ENCODE measurements at places on chromosomes 7 and 10.

GRCh38 chr10:47112612-47113011 lies 187.4 kb upstream of the GDF10 start:
- no peak for DNase-seq

DNA sequence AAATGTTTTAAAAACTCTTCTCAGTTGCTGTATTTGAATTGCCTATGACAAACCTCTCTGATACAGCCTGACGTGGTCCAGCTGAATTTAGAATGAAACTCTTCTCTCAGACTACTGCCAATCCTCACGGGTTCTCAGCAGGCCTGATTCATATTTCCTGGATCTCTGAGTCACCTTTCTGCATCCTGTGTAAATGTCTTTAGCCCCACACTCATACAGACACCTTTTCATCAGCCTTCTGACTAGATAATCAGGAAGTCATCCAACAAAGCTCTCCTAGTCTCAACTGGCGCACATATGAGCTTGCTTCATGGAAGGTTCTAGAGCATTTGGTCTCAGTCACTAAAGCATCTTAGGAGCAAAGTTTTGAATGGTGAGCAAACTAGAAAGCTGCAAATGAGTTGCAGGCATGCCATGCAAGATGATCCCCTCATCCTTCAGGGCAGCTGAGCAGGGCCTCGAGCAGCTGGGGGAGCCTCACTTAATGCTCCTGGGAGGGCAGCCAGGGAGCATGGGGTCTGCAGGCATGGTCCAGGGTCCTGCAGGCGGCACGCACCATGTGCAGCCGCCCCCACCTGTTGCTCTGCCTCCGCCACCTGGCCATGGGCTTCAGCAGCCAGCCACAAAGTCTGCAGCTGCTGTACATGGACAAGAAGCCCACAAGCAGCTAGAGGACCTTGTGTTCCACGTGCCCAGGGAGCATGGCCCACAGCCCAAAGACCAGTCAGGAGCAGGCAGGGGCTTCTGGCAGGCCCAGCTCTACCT lies 182.8 kb downstream of the ARHGAP12 start:
- DNase-seq = no peak

GRCh38 chr7:27868131-27868550 lies 128.2 kb downstream of the TAX1BP1 start:
- DNase-seq = no peak

DNA sequence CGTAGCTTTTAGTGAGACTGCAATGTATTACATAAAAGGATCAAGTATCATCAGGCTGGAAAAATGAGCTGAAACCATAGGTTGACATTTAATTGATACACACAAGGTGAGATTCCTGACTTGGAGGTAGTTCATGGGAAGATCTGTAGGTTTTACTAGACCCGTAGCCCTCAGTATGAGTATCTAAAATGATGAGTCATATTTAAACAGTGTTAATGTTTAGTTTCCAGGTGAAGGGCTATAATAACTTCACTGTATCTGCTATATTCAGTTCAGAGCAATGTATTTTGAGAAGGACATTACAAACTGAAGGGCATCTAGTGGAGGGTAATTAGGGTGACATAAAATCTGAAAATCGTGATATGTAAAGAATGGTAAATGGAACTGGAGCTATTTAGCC lies 35.0 kb downstream of the ENTPD1 start:
- DNase-seq = no peak

- no peak for DNase-seq
Observed at GRCh38 chr10:70461397-70462348, 16.9 kb upstream of the PALD1 start.

DNA sequence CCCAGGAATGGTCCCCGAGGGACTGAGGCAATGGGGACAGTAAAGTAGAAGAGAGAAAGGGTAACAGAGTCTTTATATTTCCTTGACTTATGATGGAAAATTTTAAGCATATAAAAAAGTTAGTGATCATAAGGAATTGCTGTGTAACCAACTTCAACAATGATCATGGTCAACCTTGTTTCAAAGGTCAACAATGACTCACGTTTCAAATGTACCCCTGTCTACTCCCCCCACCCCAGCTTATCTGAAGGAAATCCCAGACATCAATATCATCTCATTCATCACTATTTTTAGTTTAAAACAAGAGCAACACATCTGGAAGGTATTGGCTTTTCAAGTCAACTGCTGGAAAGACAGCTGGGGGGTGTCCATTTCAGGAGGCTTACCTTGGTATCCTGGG lies 92.9 kb downstream of the SMURF1 start:
- no peak for DNase-seq

DNA sequence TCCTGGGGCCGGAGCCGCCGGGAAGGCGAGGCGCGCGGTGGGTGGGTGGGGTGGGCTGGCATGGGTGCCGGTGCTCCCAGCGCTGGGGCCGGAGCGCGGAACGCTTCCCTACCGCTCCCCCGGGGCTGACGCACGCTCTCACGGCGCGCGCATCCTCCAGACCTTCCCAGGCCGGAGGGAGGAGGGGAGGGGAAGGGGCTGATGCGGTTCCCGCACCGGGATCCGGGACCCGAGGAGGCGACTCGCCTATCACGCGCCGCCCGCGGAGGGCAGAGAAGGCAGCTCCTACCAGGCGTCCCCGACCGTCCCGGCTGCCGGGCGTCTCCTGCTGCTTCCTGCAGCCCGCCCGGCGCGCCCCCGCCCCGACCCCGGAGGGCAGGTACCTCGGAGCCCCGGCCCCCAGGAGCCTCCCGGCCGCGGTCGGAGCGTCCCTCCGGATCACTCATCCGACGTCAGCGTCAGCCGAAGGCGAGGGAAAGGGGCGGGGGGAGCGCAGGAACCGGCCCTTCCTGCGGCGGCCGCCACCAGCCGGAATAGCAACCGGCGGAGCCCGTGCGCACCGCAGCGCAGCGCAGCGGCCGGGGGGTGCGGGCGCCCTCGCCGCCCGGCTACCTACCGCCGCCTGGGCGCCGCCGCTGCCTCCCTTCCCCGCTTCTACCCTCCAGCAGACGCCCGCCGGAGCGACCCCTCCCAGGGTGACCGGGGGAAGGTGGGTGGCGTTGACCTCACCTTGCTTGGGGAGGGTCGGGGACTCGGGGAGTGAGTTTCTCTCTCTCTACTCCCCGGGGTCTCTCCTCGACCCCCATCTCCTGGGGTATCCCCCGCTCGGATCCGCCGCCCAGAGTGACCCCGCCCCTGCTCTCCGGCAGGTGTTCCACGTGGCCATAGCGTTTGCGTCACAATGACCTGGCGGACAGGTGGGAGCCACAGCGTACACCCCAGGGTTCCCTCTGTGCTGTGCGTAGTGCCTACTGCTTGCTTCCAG lies at the start of gene ICA1:
ICA1 (minus strand) TSS at position 457 of the 985 bp plus-strand sequence. CDS start 26,241 bp downstream, outside the sequence.
- DNase-seq = peak; percentile 75

GRCh38 chr10:101818872-101819633 lies 809 bp upstream of the OGA start:
- DNase-seq = no peak

GRCh38 chr7:147611431-147611830 lies 979.1 kb upstream of the C7orf33 start:
- DNase-seq = no peak

- no peak for DNase-seq
Observed at GRCh38 chr7:118005026-118005425, 131.8 kb upstream of the CTTNBP2 start.

- no peak for DNase-seq
Observed at GRCh38 chr7:110839866-110840265, 251.1 kb upstream of the LRRN3 start.

DNA sequence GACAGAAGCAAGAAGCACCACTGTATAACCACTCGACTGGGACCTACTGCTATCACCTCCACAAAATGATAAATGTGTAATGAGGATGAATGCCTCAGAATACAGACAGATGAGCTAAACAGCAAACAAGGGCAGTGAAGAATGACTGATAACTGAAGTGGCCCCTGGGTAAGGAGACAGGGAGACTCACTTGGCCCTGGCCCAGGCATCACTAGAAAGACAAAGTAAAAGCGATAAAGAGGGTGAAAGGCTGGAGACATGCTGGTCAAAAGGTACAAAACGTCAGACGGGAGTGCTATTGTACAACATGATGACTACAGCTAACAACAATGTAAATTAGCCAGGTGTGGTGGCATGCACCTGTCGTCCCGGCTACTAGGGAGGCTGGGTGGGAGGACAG lies 27.8 kb upstream of the APBB1IP start:
- DNase-seq = no peak

DNA sequence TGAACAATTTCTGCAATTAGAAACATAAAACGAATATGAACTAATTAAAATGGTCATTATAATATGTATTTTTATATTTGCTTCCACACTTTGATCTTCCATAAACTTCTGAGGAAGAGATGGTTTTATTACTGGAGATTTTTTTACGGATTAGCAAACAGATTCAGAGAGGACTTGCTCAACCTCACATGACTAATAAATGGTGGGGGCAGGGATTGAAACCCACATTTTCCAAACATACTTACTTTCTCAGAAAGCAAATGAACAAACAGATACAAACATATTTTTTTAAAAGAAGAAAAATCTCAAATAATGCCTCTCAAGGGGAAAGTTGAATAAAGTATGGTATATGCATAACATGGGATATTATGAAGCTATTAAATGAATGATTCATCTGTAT lies 18.3 kb downstream of the ANKMY2 start:
- DNase-seq = no peak

DNA sequence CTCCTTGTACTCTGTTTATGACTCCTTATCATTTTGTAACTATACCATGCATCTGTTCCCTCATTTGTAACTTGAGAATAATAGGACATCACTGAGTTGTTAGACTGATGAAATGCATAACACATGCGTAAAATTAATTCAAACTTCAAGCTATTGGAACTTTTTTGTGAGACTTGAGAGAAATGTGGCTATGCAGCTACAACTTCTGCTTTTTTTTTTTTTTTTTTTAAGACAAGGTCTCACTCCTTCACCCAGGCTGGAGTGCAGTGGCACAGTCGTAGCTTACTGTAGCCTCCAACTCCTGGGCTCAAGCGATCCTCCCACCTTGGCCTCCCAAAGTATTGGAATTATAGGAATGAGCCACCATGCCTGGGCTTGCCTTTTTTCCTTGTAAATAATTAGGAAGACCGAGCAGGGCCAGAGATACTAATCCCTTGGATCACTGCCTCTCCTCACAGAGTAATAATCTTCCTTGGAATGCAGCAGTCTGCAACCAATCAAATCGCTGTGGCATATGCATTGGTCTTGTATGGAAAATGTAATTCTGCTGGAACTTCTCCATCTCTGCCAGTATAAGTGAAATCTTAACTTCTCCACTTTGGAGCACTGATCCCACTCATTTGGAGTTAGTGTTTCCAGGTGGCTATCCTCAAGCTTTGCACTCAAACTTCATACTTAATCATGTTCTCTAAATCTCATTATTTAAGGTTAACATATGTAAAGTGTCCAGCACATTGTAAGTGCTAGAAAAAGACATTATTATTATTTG lies 2.0 kb upstream of the PANK1 start:
- DNase-seq = no peak

DNA sequence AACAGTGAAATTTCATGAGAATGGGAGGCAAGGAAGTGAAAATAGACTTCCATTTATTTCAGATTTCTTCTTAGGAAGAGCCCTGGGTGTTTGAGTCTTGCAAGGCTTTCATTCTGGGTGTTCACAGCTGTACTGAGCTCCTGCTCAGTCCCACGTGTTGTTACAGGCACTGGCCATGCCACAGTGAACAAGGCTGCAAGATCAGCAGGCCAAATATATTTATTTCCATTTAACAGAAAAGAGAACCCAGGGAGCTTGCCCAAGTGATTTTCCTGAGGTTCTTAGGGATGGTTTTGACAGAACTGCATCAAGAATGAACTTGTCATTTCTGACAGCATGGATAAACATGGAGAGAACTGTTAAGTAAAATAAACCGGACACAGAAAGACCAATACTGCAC lies 54.5 kb upstream of the CD36 start:
- no peak for DNase-seq

DNA sequence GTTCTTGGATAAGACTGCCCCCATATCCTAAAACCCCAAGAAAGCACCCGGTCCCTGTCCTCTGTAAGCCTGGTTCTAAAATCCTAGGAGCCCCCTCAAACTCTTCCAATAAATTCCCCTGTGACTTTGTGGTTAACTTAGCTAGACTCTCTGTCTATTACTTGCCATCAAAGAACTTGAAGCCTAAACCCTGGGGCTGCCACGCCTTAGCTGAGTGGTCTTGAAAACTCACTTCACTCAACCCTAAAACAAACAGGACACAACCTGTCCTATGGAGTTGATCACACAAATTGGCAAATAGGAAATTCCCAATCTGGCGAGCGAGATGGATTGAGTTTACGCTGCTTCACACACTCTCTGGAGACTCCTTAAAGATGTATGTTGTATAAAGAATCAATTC lies 191.4 kb upstream of the SVIL start:
- no peak for DNase-seq

DNA sequence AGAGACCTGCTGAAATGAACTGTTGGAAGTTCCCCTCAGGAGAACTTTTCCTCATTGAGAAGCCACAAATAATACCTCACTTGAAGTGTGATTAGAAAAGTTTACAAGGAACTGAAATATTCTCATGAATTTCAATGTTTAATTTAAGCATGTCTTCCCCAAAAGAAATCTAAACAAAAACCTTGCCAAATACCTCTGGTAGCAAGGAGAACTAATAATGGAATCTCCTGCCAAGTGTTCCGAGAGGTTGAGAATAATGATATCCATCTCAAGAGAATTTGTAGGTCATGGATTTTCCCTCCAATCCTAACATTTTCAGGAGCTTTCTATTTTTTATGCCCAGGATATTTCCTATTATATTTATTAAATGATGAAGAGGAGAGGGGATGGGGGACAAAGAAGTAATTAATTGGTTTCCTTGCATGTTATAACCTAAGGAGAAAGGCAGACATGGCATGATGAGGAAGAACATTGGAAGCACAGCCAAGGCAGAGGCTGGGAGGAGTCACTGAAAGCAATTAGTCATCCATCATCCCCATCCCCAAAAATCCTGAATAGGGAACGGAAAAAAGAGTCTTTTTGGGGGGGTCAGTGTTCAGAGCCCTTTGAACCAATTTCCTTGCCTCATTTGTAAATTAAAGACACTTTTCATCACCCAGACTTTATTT lies 93.6 kb upstream of the IL6 start:
- DNase-seq = no peak

- no peak for DNase-seq
Observed at GRCh38 chr10:120940299-120940900, 89.2 kb downstream of the WDR11 start.

DNA sequence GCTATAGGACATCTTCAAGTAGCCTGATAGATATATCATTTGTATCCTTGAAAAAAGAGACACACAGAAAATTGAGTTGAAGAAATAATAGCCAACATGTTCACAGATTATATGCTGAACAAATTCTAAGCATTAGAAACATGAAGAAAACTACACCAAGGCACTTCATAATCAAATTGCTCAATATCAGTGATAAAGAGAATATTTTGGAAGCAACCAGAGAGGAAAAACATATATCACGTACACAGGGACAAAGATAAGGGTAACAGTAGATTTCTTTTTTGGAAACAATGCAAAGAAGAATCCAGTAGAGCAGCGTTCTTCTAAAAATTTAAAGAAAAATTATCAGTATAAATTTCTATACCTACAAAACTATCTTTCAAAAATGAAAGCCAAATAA lies 6.0 kb upstream of the FRMD4A start:
- no peak for DNase-seq

DNA sequence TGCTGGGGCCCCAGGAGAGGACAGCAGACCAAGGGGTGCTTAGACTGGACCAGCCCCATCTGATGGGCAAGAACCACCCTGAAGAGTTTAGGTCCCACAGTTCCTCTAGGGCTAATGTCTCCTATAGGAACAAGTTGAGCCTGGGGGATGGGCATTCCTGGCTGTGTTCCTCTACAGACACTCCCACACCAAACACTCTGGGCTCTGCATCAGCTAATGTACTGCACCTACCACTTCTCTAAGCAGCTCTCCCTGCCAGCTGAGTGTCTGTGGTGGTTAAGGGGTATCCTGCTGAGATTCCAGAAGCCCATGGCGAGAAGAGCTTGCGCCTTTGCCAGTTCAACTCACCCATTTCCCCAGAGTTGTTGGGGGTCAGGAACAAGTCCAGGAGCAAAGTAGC lies 284.1 kb upstream of the CSTF2T start:
- DNase-seq = no peak
